BJ (cell line): ENCODE measurements at places on chromosomes 6 and 20.
A peak's percentile ranks its signal among the peaks of the same experiment; 100 is the strongest.

GRCh38 chr6:34056305-34057108 is 89.4 kb downstream of the GRM4 start:
- peak; percentile 41 for DNase-seq

DNA sequence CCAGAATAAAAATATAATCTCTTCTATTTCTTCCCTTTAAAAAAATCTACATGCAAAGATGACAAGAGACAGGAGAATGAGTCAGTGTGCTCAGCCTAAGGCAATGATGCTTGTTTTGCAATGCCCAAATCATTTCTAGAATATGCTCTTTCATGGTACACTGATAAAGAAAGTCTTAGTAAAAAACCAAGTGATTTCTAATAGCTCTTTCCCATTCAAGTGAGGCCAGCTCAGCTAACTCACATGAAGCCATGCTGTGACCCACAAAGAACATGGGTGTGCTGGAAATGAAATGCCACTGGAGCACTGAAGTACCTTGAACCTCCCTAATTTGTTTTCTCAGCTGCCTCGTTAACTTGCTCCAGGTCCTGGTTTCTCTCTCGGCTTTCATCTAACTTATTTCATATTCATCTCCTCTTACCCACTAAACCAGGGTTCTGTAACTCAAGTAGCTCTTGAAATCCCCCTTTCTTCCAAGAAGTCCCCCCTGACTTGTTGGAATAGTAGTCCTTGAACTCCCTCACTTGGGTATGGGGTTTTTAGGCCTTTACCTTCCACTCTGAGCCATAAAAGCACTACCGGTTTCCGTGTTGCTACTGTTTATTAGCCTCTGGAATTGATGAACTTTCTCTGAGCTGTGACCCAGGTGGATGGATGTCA is 92.7 kb downstream of the IRF4 start:
- no peak for DNase-seq

- no peak for DNase-seq
Observed at GRCh38 chr20:21117521-21117920, 8.4 kb upstream of the KIZ start.

GRCh38 chr6:87572021-87572420 is 17.8 kb downstream of the RARS2 start:
- DNase-seq: no peak

DNA sequence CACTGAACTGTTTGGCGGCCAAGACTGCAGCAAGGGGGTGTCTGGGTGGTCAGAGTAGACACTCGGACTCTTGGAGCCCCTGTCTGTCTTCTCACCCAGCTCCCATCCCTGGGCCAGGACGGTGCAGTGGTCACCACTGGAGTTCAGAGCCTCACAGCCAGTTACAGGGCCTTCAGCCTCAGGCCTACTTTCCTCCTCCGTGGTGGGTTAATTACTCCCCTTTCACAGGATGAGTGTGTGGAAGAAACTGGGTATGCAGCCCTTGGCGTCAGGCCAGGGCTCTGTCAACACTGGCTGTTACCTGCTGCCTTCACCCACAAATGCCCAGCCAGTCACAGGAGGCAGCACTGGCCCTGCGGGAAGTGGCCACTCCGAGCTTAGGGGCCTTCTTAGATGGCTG is 1.8 kb upstream of the YTHDF1 start:
- no peak for DNase-seq
